ENCODE measurements at places on chromosomes 3 and 15.

- DNase-seq, result no peak
These were observed 16.1 kb downstream of the PAQR9 start for GRCh38 chr3:142947352-142947751.

DNA sequence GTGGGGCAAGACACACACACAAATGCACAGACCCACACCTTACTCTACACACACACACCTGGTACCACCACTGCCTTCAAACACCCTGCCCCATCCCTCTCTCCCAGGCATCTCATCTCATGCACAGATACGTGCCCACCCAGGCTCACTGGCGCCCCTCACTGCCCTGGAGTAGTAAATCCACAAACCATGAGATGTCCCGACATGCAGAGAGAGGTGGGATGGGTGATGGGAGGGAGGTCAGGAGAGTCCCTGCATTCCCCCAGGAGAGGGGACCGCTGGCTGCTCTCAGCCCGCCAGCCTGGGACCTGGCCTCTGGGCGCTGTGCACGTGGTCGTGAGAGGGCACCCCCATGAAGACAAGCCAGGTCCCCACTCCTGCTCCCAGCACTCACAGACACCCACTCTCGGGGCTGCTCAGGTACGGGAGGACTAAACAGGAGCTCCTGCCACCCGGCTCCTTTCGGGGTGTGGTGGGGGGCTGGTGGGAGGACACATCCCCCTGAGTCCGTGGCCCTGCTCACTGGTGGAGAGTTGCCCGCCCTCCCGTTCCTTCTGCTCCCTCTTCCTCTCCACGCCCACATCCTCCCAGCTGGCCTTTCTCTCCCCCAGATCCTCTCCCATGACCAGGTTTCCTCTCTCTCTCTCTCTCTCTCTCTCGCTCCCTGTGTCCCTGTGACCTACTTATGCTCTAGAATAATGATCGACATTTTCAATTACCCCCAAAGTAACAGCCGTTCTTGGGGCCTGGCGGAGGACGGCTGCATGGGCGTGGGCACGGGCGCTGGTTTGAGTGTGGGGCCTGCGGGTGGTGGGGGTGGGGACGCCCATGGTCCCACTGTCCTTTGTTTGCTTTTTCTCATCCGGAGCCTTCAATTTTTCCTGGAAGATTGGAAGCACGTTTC lies 18.9 kb upstream of the CSPG4 start:
- DNase-seq, result no peak

- no peak for DNase-seq
These were observed 51.7 kb downstream of the GOLIM4 start for GRCh38 chr3:168044049-168044448.

GRCh38 chr3:58104712-58105111 lies 96.5 kb downstream of the FLNB start:
- DNase-seq, result no peak

GRCh38 chr15:71874245-71874644 lies 63.9 kb downstream of the NR2E3 start:
- no peak for DNase-seq

DNA sequence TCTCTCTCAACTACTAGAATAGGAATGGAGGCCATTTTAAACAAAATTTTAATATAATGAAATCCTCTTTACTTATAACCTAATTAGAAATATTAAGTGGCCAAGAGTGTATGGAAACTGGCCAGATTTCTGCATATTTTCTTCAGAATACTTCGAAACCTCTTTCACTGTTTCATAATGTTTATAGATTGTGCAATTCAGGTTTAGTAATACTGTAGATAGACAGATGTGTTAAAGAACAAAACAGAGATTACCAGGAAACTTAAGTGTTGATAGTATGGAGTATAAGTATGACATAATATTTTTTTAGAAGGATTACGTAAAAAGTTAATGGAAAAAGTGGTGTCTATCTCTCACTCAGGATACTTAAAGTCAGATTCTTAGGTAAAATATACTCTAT lies 4.7 kb downstream of the ABHD5 start:
- no peak for DNase-seq

- DNase-seq, result no peak
These were observed 854 bp downstream of the CLEC3B start for GRCh38 chr3:45026957-45027356.

DNA sequence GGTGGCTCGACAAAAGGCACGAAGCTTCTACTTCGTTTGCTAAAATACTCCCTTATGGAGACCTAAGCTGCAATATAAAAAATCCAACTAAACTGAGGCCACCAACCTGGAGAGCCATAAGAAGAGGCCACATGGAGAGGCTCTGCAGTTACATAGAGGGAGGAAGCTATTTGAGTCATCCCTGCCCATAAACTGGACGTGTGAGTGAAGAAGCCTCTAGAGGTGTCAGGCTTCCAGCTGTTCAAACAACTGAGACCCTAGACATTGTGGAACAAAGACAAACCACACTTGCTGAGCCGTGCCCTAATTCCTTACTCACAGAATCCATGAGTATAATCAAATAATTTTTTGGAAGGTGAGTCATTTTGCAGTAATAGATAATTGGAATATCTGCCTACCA lies 50.2 kb upstream of the GMNC start:
- no peak for DNase-seq

DNA sequence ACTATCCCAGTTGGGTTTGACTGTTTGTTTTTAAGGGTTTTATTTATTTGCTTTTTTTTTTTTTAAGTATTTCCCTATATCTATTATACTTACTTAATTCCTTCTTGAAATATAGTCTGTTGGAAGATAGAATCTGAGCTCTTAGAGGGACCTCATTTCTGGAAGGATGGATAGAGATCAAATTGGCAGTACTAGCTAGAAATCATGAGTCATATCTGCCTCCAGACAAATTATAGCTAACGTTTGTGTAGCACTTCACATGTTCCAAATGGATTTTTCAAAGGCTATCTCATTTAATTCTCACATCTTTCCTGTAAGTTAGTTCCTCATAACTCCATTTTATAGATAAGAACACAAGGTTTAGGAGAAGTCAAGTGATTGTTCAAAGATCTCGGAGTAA lies 384.7 kb downstream of the ZIC1 start:
- no peak for DNase-seq

- DNase-seq, result no peak
These were observed 94.0 kb downstream of the WDR76 start for GRCh38 chr15:43920815-43921214.

DNA sequence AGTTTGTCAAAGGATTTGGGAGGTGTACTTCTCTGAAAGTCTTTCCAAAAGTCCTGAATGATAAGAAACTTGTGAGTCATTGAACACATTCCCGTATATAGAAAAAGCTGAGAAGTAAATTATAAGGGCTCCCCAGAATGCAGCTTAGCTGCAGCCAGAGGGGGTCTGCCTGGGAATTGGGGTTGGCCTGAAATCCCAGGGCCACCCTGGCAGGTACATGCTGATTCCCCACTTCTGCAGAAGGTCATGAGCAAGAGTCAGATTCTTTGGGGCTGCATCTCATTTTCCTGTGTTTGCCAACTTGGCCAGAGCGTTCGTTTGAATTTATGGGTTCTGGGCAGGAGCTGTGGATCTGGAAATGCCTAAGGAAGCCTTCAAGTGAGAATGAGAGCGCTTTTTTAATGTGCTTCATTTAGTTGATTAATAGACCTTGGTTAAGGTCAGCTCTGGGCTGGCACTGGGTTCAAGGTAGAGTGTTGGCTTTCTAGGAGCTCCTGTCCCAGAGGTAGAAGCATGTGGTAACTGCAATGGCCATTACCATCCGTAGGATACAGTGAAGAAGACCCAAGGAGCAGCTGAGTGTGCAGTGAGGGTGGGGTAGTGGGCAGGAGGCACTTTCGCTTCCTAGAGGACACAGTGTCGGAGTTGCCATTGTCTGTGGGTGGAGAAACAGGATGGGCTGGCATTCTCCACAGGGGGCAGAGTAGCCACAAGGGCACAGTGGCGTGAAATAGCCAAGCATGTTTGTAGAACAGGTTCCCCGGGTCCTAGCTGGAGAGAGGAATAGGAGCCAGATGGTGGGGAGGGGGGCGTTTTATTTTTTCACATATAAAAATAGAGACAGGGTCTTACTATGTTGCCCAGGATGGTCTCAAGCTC lies 3.2 kb downstream of the SLC6A6 start:
- DNase-seq, result no peak

DNA sequence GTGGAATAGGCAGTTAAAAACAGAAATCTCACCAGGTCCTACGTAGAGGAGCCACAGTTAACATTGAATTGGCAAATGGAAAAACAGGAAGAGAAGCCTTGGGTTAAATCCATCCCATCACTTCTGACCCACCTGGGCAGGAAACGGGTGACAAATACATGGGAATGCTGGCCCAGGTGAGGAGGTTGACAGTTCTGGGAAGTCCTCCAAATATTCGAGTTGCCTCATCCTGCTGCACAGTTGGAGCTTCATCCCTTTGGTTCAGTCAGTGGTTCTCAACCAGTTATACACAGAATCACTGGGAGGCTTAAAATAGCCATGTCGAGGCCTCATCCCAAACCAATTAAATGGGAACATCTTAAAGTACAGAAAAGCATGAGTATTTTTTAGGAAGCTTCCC lies 5.3 kb downstream of the MYZAP start:
- DNase-seq, result no peak

DNA sequence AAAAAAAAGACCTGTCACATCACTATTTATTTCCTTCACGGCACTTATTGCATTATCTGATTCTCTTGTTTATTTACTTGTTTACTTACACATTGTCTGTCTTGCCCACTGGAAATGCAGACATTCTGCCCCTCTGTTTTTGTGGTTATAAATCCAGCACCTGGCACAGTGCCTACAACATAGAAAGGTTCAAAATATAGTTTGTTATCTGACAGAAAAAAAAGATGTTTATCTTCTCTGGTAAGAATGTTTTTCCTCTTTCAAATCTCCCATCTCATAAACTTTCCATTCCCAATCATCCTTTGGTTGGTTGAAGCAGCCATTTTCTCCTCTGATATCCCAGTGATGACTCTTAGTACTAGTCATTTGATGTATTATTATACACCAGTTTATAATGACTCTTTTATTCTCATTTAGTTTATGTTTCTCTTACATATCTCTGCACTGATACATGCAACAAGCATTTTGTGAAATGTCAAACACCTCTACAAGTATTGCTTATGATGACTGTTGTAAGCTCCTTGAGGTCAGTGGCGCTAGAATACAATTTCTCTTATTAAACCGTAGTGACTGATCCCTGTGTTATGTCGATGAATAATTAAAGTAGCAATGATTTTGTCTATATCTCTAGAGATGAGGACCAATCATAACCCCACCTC lies 398.4 kb upstream of the TBL1XR1 start:
- DNase-seq, result no peak

GRCh38 chr3:153980252-153980590 lies 141.0 kb upstream of the ARHGEF26 start:
- DNase-seq, result no peak

DNA sequence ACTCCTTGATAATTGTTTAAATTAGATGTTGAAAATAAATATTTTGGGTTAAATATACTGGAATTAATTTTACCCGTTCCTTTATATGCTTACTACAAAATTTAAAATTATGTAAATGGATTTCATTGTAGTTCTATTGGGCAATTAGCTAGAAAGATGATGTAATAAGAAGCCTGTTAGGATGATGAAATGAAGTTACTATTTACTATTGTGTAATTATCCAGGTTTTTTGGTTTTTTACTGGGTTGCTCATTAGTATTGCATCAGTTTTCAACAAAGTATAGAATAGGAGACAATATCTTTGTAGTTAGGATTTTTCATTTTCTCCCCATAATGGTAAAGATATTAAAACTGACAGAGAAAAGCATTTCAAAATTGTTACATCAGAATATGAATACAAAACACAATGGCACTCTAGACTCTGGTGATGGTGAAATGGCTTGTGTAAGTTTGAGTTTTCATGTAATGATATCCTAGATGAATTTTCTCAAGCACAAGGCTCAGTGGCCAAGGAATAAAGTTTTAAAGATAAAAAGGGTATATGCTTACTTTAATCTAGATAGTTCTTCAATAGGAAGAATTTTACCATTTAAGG lies 222.0 kb downstream of the P3H2 start:
- DNase-seq, result no peak

- no peak for DNase-seq
These were observed 87.4 kb downstream of the THSD4 start for GRCh38 chr15:71202712-71203111.

DNA sequence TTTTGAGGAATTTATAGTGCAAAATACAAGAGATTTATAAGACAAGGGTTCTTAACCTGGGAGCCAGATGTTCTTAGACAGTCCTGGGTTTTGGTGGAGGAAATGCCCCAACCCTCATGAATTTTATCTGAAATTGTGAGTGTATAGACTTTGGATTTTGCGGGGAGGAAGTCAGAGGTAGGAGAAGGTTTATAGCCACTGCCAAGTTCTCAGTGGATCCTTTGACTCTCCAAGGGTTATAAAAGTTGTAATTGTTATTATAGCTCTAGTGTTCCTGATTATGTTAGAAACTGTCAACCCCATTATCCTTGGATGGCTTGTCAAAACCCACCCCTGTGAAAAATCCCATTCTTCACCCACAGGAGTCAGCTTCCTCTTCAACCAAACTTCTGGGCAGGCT lies 183.6 kb downstream of the LRTM1 start:
- no peak for DNase-seq

- DNase-seq, result peak; percentile 82
These were observed at the start of gene BDH1 for GRCh38 chr3:197555281-197556261. BDH1 (minus strand) TSS chr3:197555968; CDS start chr3:197546443, 9,525 bp downstream.

DNA sequence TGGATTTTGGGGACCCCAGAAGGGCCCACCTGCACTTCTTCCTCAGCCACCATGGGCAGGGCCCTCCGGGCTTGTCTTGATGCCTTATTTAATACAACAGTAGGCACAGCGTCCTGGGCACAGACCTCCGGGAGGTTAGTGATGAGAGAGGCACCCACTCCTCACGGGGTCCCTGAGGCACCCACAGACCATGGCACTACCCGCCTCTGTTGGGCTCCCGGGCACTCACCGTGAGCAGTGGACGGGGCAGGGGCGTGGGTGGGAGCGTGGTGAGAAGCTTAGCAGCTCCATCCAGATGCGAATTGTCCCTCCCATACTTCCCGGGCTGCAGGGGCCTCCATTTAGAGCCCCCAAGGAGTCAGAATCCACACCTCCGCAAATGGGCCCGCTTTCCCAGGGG lies 317 bp upstream of the MESP2 start:
- DNase-seq, result no peak

GRCh38 chr3:28122227-28122626 lies 119.2 kb upstream of the CMC1 start:
- no peak for DNase-seq

GRCh38 chr15:58447271-58448010 lies 15.7 kb downstream of the LIPC start:
- no peak for DNase-seq

DNA sequence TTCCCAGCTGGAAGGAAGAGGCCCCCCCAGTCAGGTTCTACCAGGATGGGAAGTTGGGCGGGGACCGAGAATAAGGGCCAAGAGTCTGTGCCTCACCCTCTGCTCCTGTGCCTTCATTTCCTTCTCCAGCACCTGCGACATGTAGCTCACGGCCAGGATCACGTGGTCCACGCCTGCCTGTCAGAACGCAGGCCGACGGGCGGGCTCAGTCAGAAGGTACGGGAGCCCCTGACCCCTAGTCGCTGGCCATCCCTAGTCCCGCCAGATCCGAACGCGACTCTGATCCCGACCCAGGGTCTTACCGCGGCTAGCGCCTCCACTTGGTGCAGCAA lies 489 bp downstream of the GMPPB start:
- DNase-seq, result peak; percentile 69
